Activated naive CD4-positive, alpha-beta T cell treated with anti-CD3 and anti-CD28 coated beads, Interleukin-2, amount 50 U/mL, for 16 hours (primary cell): ENCODE measurements at places on chromosomes 11 and 22.

DNA sequence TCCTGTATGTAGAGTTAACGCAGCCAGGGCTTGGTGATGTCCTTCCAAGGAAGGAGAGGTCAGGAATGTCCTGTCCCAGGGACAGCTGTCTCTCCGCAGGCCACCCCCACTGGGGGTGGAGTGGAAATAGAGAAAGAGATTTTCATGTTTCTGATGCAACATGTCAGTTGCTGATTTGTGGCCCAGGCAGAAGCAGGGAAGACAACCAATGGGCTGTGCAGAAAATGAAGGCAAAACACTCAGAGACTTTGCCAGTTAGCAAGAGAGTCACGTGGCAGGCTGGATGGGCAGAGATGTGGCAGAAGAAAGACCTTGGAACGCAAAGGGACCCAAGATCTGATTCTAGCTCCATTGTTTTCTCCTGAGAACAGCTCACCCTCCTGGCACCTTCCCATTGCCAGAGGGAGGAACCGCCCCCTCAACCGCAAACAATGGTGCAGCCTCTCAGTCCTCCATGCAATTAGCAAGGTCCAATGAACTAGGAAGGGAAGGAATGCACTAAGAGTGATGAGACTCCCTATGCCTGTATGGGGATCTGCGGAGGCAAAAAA is 71.0 kb downstream of the SYN3 start:
- DNase-seq = no peak

GRCh38 chr11:66718320-66718971 is 10.6 kb downstream of the SPTBN2 start:
- DNase-seq = no peak

GRCh38 chr11:83024270-83024854 is 47.3 kb downstream of the RAB30 start:
- DNase-seq = no peak

- no peak for DNase-seq
These were observed 89.2 kb downstream of the GALNT18 start for GRCh38 chr11:11532574-11532973.

DNA sequence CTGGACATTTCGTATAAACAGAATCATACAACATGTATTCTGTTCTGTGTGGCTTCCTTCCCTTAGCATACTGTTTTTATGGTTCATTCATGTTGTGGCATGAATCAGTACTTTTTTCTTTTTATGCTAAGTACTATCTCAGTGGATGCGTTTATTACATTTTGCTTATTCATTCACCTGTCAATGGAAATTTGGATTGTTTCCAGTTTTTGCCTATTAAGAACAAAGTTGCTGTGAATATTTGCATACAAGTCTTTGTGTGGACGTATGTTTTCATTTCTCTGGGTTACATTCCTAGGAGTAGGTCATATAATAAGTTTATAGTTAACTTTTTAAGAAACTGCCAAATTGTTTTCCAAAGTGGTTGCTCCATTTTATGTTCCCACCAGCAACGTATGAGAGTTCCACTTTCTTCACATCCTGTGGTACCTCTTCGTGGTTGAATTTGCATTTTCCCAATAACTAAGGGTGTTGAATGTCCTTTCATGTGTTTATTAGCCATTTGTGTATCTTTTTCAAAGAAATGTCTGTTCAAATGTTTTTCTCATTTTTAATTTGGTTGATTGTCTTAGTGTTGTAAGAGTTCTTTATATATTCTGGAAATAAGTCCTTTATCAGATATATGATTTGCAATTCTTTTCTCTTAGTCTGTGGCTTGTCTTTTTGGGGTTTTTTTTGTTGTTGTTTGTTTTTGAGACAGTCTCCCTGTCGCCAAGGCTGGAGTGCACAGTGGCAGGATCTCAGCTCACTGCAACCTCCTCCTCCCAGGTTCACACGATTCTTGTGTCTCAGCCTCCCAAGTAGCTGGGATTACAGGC is 46.0 kb upstream of the MICAL2 start:
- DNase-seq = no peak

GRCh38 chr22:31628969-31629708 is 32.9 kb downstream of the PISD start:
- DNase-seq = no peak

DNA sequence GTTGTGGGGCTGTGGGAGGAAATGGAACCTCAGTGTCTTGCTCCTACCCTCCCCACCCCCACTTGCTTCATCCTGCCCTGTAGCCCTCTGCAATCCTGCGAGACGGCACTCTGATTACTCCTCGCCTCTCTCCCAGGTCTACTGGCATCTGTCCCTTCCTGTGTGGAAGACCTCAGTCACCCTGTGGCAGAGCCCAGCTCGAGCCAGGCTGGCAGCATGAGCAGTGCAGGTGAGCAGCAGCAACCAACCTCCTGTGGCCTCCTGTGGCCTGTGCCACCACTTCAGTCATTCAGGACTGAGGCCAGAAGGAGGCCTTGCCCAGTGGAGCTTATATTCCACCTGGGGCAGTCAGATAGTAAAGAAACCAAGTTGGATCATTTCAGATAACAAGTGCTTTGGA is 14.7 kb upstream of the MAPK8IP1 start:
- no peak for DNase-seq

GRCh38 chr11:95100191-95100648 is 10.6 kb downstream of the ENDOD1 start:
- no peak for DNase-seq

- no peak for DNase-seq
These were observed 147.2 kb downstream of the TRPC6 start for GRCh38 chr11:101436511-101437142.

DNA sequence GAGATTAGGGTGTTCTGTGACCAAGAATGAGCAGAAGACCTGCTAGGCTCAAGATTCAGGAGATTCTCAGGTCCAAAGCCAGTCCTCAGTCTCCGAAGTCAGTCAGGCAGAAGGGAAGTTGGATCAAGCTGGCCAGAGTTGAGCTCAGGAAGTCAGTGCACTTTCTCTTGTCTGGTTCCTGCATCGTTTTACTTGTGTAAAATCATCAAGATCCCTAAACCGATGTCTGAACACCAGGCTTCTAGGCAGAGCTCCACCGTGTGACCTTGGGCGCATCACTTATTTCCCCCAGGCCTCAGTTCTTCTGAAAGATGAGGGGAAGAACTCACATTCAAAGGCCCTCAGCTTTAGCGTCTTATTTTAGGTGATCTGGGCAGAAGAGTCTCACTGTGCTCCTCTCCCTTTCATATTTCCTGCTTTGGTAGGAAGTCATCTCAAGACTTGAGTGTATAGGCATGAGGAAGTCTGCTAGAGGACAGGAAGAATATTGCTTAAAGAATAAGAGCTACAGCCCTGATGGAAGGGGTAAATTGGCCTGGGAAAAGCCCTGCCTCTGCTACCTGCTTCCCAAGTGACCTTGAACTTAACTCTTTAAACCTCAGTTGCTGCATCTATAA is 20.2 kb downstream of the NF2 start:
- no peak for DNase-seq

DNA sequence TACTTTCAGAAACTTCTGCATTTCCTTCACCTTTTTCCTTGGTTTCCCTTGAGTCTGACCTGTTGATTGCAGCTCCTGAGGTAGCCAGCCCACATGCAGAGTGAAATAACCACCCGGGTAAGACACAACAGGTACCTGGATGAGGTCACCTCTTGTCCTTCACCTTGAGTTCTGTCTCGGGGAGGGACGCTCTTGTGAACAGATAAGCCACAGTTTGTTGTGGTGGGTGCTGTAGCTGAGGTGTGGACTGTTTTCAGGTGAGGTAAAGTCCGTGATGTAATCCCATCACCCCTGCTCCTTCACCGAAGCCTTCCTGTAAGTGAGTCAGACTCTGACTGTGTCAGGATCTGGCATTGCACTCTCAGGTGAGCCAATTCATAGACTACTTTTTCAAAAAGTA is 183.1 kb downstream of the NAV2 start:
- DNase-seq = no peak

GRCh38 chr11:44811841-44812448 is 85.2 kb downstream of the TSPAN18 start:
- DNase-seq = no peak

GRCh38 chr11:91795139-91795887 is 429.3 kb upstream of the FAT3 start:
- DNase-seq = no peak

DNA sequence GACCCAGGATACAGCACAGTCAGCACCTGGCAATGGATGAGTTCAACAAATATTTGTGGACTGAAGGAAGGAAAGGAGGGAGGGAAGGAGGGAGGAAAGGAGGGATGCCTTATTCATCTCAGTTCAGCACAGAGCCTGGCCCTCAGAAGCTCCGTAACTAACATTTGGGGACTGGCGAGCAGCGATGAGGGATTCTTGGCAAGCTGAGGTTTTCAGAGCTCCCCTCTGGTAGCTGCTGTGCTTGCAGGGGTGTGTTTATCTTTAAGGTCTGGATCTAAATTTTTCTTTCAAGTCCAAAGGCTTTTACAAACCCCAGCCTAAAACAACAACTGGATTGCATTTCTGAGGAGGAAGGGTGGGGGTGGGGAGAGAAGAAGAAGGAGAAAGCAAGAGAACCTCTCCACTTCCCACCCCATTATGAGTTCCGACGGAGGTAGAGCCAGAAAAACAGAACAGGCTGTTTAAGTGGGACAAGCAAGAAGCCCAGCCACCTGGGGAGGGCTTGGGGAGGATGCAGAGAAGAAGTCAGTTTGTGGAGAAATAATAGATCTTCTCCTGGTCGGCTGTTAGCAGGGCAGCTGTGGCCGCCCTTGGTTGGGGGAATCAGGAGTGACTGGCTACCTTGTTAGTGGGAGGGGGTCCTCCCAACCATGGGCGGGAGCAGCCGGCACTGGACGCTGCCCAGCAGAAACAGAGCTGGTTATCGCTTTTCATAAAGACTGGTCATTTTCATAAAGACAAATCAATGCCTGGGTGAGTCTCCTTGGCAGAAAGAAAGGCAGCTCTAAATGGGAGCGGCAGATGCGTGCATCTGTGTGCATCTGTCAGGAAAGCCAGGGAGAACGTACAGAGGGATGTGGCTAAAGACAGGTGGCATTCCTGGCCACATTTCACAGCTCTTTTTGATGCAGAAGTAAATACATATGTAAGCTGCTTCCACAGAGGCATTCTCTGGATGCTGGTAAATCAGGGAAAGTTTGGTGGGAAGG is 78.0 kb downstream of the TSPAN18 start:
- no peak for DNase-seq

GRCh38 chr22:23325183-23325582 is 144.9 kb downstream of the BCR start:
- DNase-seq = no peak

DNA sequence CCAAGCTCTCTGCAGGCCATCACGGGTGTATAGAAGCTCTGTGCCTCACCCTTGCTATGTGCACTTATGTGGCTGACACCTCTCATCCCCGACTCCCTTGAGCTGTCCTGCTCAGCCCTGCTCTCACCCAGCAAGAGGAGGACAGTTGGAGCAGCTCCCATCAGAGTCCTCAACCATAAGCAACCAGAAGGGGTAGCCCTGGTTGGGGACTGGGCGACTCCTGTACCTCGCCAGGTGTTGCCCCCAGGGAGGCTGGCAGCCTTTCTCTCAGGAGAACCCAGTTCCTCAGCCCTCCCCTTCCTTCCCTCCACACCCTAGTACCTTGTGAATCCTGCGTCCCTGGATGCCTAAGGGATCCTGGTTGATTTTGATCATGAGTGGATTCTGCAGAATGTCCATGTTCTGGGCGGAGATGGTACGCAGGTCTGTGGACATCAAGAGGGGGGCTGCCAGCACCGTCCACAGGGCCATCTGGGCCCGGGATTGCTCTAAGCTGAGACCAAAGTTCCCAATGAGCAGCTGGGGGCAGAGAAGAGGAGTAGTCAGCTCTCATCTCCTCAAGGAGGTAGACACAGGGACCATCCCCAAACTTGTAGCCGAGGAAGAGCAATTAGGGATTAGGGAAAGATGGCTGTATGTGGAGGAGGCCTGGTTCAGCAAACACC is 8.0 kb downstream of the NAGA start:
- no peak for DNase-seq

DNA sequence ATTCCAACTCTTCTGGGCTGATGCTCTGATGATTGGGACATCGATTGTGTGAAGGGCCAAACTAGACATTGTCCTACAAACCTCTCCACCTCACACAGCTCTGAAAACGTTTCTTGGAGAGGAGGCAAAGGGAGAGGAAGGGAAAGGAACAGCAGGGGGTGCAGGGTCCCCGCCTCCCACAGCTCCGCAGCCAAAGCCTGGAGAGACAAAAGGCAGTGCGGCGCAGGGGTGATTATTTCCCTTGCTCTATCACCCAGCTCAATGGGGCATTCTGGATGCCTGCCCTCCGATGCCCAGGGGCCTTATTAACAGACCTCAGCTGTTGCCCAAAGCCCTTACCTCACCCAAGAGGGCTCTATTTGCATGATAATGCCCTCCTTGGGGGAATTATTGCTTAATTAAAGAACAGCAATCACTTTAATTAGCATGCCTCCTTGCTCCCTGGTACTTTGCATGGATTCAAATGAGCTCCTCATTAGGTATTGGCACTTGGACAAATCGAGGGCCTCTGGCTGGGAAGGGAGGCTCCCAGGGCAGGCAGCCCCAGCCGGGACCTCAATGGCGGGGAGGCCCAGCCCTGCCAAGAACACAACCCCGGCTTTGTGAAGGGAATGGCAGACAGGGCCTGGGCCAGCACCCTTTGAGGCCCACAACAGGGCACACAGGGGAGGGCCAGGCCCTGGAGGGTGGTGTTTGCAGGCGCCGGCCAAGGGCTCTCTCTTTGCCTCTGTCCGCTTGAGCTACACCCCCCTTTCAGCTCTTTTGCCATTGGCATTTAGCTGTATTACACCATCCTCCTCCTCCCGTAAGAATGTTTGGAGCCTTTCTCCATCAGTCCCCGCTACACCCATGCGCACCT is 19.8 kb upstream of the CDON start:
- no peak for DNase-seq

DNA sequence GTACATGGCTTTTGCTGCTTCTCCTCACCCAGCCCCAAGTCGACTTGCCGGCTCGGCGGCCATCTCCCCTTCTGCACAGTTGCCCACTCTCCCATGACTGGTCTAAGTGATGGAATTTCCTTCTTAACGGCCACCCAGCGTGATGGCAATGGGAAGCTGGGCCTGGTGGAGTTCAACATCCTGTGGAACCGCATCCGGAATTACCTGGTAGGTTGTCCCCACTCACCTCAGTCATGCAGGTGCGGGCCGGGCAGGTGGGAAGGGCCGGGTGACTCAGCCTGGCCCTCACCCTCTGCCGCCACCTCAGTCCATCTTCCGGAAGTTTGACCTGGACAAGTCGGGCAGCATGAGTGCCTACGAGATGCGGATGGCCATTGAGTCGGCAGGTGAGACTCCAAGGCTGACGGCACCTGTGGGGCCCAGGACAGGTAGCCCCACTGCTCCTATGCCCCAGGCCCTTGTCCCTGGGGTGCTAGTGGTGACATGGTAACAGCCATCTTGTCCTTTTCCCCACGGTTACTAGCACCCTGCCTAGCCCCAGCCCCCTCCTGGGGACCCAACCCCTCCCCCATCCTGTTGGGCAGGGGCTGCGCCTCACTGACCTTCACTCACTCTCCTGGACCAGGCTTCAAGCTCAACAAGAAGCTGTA is 28.1 kb downstream of the CAPN1 start:
- no peak for DNase-seq

GRCh38 chr22:21443735-21444421 is 23.3 kb upstream of the TMEM191C start:
- DNase-seq = peak; percentile 8
